ENCODE measurements at places on chromosomes 12 and 14. TPM values are rescaled to one million over a fixed set of nuclear protein-coding genes. Genes with fewer than 3 reads are reported as not detected.

DNA sequence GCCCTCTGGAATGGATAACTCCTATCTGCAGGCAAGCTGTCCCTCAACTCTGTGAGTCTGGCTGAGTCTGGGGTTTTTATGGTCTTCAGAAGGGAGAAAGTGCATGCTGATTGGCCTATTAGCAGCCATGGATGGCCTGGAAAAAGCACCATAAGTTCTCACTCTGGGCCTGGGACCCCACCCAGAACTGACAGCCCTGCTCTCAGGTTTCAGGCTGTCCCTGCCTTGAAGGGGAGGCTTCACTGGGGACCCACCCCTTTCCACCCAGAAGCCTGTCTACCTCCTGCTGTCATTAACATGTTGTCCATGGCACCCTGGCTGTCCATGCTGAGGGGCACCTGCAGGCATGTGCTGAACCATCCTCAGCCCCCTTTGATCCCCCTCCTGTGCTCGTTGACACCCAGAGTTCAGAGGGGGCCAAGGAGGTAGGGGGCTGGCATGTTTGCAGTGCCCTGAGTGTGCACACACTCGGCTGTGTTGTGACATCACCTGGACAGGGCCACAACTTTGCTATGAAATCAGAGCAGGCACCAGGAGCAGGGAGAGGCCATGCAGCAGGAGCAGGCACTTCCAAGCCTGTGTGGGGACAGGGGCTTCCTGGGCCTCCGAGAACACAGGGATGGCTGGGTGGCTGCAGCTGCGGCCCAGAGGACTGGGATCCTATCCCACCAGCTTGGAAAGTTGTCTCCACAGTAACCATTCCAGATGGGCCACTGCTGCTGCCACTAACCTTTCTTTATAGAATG, 84.7 kb downstream of the ACSS3 start:
- no peak for DNase-seq

Gene TMPRSS12
- total RNA-seq = not detected

Gene SOX5
- 1.1 TPM for total RNA-seq

Gene MYG1
- total RNA-seq = 37.4 TPM

Gene RNASE2
- total RNA-seq = not detected

Gene CMKLR1
- total RNA-seq = 4.9 TPM

- DNase-seq = no peak
Measured at GRCh38 chr12:90301561-90302133, 593.0 kb upstream of the ATP2B1 start.

All from colonic mucosa (tissue), 4 donors.